ENCODE measurements at places on chromosomes 5 and 9.
A peak's percentile ranks its signal among the peaks of the same experiment; 100 is the strongest.

- no peak for DNase-seq
These were observed 129.8 kb downstream of the SLC12A2 start for GRCh38 chr5:128213340-128213739.

GRCh38 chr9:132366481-132366880 lies 11.7 kb upstream of the SETX start:
- no peak for DNase-seq

DNA sequence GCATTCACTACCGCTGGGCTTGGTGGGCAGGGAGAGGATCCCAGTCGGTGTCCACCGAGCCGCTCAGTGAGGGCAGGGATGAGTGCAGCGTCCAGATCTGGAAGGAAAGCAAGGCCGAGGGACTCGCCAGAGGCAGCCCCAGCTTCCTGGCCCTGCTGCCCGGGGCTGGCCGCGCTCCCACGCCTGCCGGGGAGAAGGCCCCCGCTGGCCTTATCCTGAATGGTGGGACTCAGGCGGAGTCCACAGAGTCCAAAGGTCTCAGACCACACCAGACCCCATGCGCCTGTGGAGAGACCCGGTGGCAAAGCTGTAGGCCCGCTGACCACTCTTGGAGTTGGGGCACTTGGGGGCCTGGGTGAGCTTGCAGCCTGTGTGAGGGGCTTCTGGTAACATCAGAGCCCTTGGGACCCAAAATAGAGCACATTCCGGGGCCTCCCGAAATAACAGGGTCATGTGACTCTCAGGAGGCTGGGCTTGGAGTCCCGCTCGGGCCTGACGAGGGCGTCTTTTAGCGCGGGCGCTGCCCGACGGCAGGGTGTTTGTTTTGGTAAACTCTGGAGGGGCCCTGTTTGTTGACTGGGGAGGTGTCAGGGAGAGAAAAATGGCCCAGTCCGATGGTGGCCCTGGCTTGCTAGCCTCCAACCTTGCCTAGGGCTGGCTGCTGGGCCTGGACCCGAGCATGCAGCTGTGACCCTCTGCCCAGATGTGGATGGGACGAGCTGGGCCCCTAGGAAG lies 2.8 kb downstream of the RXRA start:
- no peak for DNase-seq

DNA sequence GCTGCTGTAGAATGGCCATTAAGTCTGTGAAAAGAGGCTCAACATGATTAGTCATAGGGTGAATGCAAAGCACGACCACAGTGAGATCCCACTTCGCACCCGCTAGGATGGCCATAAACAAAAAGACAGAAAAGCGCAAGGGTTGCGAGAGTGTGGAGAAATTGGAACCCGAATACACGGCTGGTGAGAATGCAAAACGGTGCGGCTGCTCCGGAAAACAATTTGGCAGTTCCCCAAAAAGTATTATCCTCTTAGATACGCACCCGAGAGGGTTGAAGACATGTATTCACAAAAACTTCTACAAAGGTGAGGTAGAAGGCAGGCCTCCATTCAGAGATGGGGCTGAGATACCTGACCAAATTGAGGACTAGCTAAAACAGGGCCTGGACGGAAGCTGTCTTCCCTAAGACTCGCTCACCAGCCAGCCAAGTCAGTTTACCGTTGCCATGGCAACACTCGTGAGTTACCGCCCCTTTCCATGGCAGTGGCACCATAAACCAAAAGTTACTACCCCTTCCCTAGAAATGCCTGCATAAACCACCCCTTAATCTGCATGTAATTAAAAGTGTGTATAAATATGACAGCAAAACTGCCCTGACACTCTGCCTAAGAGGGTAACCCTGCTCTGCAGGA lies 726 bp upstream of the PSMB7 start:
- no peak for DNase-seq

DNA sequence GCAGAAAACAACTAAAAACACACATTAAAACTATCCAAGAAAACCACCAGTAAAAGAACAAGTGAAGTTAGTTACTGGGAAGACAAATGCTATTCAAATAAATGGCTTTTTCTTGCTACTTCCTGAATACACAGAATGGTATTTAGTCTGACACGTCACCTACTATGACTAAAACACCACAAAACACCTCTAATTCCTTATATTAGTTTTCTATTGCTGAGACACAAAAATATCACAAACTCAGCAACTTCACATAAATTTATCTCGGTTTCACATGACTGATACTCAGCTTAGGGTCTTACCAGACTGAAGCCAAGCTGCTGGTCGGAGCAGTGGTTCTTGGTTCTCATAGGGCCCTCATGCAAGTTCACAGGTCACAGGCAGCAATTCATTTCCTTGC lies 5.4 kb downstream of the DMAC1 start:
- no peak for DNase-seq

DNA sequence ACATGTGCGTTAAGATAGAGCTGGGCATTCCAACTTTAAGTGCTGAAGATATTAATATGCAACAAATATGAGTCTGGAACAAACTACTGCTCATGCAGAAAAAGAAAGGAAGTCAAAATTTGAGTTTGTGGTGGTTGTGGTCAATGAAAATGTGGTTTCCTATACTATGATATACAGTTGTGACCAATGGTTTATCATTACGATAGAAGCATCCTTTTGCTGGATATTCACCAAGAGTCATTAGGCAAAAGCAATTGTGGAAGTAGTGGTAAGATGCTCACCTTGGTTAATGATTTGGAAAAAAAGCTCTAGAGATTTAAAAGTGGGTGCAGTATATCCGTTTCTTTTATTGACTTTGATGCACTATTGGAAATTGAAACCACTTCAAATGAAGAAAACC lies 1007.0 kb downstream of the NR2F1-AS1 start:
- no peak for DNase-seq

GRCh38 chr5:61202213-61202612 lies 39.9 kb upstream of the SMIM15 start:
- peak; percentile 59 for DNase-seq

- DNase-seq: no peak
These were observed 283.3 kb upstream of the ANKRD55 start for GRCh38 chr5:56516441-56516840.

GRCh38 chr5:30539004-30539634 lies 654.4 kb upstream of the CDH6 start:
- no peak for DNase-seq

- no peak for DNase-seq
These were observed 199.8 kb downstream of the GDNF start for GRCh38 chr5:37640088-37640487.

- no peak for DNase-seq
These were observed 9.6 kb downstream of the GMCL2 start for GRCh38 chr5:178177569-178177968.

DNA sequence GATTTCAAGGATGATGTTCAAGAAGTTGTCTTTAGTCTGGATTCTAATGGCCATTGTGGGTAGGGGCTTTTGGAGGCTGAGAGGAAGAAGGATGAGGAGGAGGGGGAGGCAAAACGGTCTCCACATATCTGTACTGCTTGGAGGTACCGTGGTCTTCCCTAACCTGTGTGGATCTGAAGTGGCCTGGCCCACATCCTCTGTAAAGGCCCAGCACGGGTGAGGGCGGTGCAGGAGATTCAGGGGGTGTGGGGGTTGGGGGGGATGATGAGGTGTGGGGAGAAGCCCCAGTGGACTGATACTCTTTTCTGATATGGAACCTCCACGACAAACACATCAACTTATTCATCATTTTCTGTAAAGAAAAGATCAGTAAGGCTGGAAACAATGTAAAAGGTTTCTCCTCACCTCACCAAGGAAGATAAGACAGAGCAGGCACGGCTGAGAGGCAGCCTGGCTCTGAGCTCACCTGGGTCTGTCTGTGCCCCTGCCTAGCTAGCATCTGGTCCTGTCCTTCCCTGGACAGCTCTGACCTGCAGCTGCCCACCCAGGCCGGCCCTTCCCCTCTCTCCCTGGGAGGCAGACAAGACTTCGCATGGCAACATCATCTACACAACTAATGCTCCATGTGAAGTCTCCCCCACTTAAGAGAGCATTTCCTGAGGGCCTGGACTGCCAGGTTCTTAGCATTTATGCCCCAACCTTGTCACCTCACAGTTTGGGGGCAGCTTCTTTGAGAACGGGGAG lies 5.6 kb upstream of the IL3 start:
- no peak for DNase-seq

GRCh38 chr5:152061095-152061494 lies 136.4 kb upstream of the GLRA1 start:
- no peak for DNase-seq

DNA sequence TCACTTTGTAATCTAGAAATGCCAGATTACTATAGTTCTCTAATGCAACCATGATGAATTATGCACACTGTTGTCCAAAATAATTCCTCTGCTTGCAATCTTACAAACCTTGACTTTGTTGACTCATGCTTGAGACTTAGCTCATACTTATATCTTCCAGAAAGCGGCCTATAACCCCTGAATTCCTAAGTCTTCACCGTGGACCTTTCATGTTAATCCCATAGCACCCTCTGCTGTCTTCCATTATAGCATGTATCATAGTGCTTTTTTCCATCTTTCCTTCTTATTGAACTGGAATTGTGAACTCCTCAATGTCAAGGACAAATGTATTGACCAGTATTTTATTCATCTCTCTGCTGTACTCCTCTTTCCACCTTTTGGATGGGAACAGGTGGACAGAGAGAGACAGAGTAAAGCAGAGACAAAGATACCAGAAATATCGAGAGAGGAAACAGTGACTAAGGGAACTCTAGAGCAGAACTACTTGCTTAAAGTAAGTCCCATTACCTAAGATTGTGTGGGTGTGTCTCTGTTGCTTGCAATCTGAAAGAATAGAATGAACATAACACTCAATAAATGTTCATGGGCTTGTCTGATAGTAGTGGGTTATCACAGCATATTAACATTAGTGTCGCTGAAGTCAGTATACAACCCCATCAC lies 110.0 kb downstream of the LURAP1L start:
- DNase-seq: no peak

- DNase-seq: no peak
These were observed 170.7 kb upstream of the RASEF start for GRCh38 chr9:83233647-83234046.

DNA sequence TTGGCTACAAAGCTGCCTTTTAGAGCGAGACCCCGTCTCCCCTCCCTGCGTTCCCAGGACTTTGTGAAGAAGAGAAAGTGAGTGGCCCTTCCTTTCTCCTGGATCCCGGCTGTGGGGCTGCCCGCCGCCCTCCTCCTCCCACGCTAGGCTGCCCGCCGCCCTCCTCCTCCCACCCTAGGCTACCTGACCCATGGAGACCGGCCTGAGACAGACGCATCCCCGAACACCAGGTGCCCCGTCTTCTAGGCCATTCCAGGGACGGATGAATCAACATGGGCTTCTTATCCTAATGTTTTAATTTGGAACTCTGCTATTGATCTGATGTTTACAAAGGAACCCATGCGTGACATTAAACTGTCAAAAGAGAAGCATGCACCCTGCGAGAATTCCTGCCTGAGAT lies 117.3 kb upstream of the LPCAT1 start:
- no peak for DNase-seq

DNA sequence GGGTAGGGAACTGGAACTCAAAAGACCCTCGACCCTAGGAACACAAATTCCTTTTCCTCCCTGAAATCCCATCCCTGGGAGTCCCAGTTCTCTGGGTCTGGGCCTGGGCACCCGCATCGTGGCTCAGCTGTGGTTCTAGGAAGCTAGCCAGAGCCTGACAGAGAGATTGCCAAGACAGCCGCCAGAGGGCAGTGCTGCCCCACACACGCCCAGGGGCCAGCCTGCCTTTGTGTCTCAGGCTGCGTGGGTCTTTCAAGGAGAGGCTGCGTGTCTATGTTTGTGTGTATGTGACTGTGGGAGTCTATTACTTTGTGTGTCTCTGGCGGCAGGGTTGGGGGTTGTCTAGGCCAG lies 32.0 kb upstream of the TTLL11 start:
- peak; percentile 63 for DNase-seq

GRCh38 chr5:62182802-62183201 lies 123.2 kb upstream of the KIF2A start:
- DNase-seq: no peak

GRCh38 chr9:109286981-109287380 lies 33.9 kb downstream of the EPB41L4B start:
- no peak for DNase-seq

GRCh38 chr5:82707741-82708140 lies 369.5 kb downstream of the TMEM167A start:
- DNase-seq: no peak

- DNase-seq: no peak
These were observed 4.8 kb downstream of the ALDH1A1 start for GRCh38 chr9:72947984-72948465.

- no peak for DNase-seq
These were observed 3.7 kb upstream of the FAM78A start for GRCh38 chr9:131279863-131280570.

- no peak for DNase-seq
These were observed 186.2 kb downstream of the PLK2 start for GRCh38 chr5:58273711-58274110.

GRCh38 chr5:72693546-72694205 lies 122.8 kb upstream of the TNPO1 start:
- DNase-seq: no peak

- no peak for DNase-seq
These were observed 3.9 kb upstream of the PHF24 start for GRCh38 chr9:34954225-34954624.

DNA sequence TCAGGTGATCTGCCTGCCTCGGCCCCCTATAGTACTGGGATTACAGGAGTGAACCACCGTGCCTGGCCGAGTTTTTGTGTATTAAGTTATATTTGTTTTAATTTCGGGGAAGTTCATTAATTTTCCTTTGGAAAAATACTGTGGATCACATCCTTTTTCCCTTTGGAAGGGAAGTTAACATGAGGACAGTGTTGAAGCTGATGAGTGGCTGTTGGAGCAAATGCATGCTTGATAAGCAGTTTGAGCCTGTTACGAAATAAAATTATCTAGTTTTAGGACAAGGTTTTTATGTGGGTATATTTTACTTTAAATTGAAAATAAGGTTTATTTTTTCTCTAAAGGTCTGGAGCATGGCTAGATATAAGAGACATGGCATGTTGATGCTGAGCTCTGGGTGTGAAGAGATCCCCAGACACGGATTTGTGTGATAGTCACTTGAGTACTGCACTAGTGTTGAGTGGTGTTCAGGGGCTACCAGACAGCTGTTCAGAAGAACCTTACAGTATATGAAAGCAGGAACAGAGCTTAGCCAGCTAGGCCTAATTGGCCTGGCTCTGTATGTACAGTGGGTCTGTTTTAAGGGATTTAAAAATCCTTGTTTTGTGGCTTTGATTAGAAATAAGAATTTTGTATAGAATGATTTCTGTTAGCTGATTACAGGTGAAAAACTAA lies 17.4 kb downstream of the LMNB1 start:
- no peak for DNase-seq

GRCh38 chr5:1851290-1851934 lies 31.3 kb downstream of the IRX4 start:
- no peak for DNase-seq

DNA sequence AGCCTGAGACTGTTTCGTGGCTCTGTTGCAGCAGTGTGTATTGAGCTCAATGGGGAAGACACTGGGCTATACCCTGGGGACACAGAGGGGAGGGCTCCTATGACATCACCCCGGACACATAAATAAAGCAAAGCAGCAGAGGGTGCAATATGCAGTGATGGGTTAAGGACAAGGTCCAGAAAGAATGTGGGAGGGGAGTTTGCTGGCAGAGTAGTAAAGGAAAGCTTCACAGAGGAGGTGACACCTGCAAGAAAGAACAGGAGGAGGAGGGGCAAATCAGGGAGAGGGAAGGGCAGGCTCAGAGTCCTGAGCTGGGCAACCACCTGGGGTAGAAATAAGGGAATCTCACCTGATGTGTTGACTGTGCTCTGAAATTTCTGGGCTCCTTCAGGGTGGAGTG lies 35.3 kb upstream of the CDKN2AIPNL start:
- DNase-seq: no peak
